CD4-positive, alpha-beta T cell treated with Interleukin-1 beta for 1 hour (primary cell): ENCODE measurements at places on chromosomes 3 and 15.

GRCh38 chr3:13623101-13623654 is 74.3 kb downstream of the FBLN2 start:
- DNase-seq, result no peak

GRCh38 chr3:12764171-12764776 is 5.2 kb upstream of the TMEM40 start:
- no peak for DNase-seq

GRCh38 chr3:141486746-141487520 is at the start of gene RASA2:
Gene RASA2 (plus strand): TSS chr3:141487027. CDS start chr3:141487084, 57 bp downstream.
- peak; percentile 80 for DNase-seq

- DNase-seq, result no peak
These were observed 328.3 kb downstream of the THSD4 start for GRCh38 chr15:71443538-71443937.

GRCh38 chr15:41990243-41990605 is 17.9 kb upstream of the EHD4 start:
- DNase-seq, result no peak
